Activated CD8-positive, alpha-beta memory T cell treated with anti-CD3 and anti-CD28 coated beads, Interleukin-2, amount 10 ng/mL, durations not matched to agents 7 days and 5 days (primary cell): ENCODE measurements at places on chromosomes 5 and 9.

DNA sequence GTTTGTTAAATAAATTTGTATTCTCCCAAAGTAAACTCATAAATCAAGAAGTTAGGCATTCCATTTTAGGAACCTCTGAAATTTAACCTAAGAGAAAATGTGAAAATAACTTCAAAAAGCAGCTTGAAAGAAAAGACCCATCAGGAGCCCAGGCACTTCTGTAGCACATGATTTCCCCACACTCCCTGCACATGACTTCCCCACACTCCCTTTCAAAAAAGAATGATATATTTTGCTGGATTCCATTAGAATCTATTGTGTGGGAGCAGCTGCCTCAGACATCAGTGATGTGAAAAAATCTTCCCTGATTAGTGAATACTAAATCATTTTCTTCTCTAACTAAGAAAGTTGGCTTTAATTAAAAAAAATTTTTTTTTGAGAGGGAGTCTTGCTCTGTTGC is 83.3 kb downstream of the GLDC start:
- DNase-seq: no peak
- no peak overlapping the region for H3K27ac ChIP-seq
- no peaks in the 10 kb centered on the region for H3K27me3 ChIP-seq
- no peak overlapping the region for H3K4me3 ChIP-seq
- peaks cover 3% of the 10 kb centered on the region for H3K36me3 ChIP-seq
- H3K4me1 ChIP-seq: peaks cover 6% of the 10 kb centered on the region

DNA sequence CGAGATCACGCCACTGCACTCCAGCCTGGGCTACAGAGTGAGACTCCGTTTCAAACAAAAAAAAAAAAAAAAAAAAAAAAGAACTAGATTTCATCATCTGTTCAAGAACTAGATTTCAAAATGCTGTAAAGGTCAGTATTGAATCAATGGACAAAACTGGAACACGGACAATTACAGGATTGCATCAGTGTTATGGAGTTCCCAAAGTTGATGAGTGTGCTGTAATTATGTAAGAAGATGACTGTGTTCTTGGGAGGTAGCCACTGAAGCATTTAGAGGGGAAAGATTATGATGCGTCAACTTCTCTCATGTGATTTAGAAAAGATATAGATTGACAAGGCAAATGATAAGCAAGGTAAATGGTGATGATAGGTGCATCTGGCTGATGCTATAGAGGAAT is 6.5 kb downstream of the FAM240B start:
- H3K27ac ChIP-seq: no peak overlapping the region
- no peaks in the 10 kb centered on the region for H3K4me1 ChIP-seq
- no peaks in the 10 kb centered on the region for H3K36me3 ChIP-seq
- no peak for DNase-seq

- H3K27ac ChIP-seq: no peak overlapping the region
- DNase-seq: no peak
- no peaks in the 10 kb centered on the region for H3K4me1 ChIP-seq
- peaks cover 4% of the 10 kb centered on the region for H3K27me3 ChIP-seq
- H3K36me3 ChIP-seq: no peaks in the 10 kb centered on the region
- no peak overlapping the region for H3K4me3 ChIP-seq
Measured at GRCh38 chr5:116773926-116774325, 199.3 kb upstream of the SEMA6A start.

- DNase-seq: no peak
- peaks cover 19% of the 10 kb centered on the region for H3K36me3 ChIP-seq
- no peak overlapping the region for H3K4me3 ChIP-seq
- no peaks in the 10 kb centered on the region for H3K4me1 ChIP-seq
- no peaks in the 10 kb centered on the region for H3K27me3 ChIP-seq
Measured at GRCh38 chr5:67141644-67142043, 55.0 kb downstream of the CD180 start.

DNA sequence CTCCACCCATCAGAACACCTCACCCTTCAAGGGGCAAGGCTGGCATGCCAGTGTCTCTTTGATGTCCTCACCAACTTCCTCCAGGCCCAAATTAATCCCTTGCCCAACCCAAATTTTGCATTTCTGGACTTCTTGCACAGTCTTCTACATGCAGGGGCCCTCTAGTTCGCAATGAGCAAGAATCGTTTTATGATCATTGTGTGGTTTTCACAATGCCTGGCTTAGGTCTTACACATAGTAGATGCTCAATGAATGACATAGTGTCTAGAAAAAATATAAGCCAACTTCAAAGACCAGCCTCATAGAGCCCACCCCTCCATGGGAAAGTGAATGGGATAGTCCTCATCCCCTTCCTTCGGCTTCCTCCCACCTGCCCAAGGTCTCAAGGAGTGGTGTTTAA is 9.8 kb upstream of the ESM1 start:
- H3K4me3 ChIP-seq: no peak overlapping the region
- peaks cover 3% of the 10 kb centered on the region for H3K27me3 ChIP-seq
- no peak for DNase-seq
- H3K27ac ChIP-seq: no peak overlapping the region

DNA sequence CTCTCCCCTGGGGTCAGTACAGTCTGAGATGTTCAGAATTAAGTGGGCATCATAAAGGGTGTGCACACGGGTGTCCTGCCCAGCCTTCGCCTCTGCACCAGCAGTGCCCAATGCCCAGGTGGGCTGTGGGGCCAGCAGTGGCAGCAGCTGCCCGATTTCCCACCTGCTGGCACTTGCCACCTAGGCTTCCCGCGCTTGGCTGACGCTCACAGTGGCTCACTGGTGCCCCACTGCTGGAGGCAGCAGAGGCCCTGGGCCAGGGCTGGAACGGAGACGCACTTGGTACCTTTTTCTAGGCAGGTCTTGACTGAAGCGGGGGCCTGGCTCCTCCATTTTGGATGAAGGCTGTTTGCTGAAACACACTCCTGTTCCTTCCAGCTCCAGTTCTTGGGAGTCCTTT is 17.0 kb downstream of the MRNIP start:
- peaks cover 10% of the 10 kb centered on the region for H3K4me1 ChIP-seq
- DNase-seq: no peak
- H3K27ac ChIP-seq: no peak overlapping the region
- no peaks in the 10 kb centered on the region for H3K27me3 ChIP-seq
- H3K4me3 ChIP-seq: no peak overlapping the region

GRCh38 chr5:157157293-157157891 is 8.7 kb downstream of the GARIN3 start:
- peaks cover 68% of the 10 kb centered on the region for H3K4me1 ChIP-seq
- no peaks in the 10 kb centered on the region for H3K27me3 ChIP-seq
- H3K4me3 ChIP-seq: no peak overlapping the region
- H3K36me3 ChIP-seq: peaks cover 2% of the 10 kb centered on the region

- no peaks in the 10 kb centered on the region for H3K36me3 ChIP-seq
- H3K27ac ChIP-seq: no peak overlapping the region
Measured at GRCh38 chr9:81588148-81588871, 101.0 kb downstream of the TLE1 start.

DNA sequence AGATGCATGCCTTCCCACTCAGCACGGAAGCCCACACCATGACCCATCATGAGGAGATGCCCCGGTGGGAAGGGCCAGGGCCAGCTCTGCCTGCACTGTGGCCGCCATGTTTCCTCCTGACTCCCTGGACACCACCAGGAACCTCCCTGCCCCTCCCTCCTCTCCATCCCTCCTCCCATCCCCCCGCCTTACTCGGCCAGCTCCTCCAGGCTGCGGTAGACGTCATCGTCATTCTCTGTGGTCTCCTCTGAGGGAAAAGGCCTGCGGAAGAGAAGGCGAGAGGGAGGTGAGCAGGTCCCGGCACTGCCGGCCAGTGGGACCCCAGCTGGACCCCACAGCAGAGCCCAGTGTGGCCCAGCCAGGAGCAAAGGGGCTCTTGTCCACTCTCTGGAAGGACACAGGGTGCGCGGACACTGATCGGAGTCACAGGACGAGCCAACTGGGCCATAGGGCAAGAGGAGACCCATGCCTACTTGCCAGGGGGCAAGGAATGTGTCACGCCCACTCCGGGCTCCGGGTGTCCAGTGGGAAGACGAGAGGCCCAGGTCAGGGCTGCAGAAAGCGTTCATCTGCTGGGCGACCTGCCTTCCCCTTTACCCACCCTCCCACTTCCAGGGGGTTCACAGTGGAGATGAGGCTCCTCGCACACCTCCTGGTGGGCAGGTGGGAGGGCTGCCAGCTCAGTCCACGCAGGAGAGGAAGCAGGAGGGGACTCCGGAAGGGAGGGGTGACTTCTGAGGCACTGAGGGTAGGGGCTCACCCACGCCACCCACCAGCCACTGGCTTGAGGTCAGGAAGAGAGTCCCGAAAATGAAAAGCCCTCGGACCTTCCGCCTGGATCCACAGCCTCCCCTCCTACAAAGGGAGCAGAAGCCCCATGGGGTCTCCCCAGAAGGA is 96.2 kb upstream of the SARDH start:
- H3K36me3 ChIP-seq: no peaks in the 10 kb centered on the region
- no peak for DNase-seq
- no peaks in the 10 kb centered on the region for H3K4me1 ChIP-seq

DNA sequence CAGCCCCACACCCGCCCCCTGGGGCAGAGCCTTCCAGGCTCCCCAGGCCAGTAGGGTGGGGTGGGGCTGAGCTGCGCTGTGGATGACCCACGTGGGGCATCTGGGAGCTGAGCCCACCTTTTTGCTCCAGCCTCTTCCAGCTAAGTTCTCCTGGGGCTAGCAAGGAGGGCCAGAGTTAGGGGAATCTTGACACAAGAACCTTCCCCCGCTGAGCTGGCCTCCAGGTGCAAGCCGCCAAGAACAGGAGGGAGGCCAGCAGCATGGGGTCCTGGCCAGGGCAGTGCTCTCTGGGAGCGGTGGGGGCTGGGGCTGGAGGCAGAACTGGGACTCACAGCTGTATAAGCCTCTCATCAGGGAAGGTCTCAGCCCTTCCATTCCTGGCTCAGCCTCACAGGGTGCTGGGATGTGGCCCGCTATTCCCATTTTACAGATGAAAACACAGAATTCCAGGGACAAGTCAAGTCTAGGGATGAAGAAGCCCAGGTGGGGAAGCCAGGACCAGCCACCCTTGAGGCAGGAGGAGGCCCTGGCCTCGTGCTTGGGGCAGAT is 21.5 kb downstream of the SARDH start:
- H3K4me1 ChIP-seq: no peaks in the 10 kb centered on the region
- H3K27me3 ChIP-seq: peaks cover 10% of the 10 kb centered on the region
- no peak overlapping the region for H3K4me3 ChIP-seq
- H3K27ac ChIP-seq: no peak overlapping the region
